ENCODE measurements at places on chromosomes 1 and 21. TPM values are rescaled to one million over a fixed set of nuclear protein-coding genes. Genes with fewer than 3 reads are reported as not detected.

The RNU1-1 gene
- 8,605 TPM for total RNA-seq

The CA14 gene
- total RNA-seq: 0.35 TPM

The NR0B2 gene
- total RNA-seq: 0.79 TPM

The TSHB gene
- total RNA-seq: not detected

The OR2T8 gene
- not detected for total RNA-seq

The ADPRS gene
- total RNA-seq: 26.9 TPM

The ALX3 gene
- not detected for total RNA-seq

The DLGAP3 gene
- 1.0 TPM for total RNA-seq

The SLAMF8 gene
- total RNA-seq: 12.0 TPM

The FCAMR gene
- 1.8 TPM for total RNA-seq

The NRAS gene
- 35.2 TPM for total RNA-seq

The KLHDC8A gene
- total RNA-seq: not detected

The ANKRD65 gene
- 5.2 TPM for total RNA-seq

The KLHDC7A gene
- total RNA-seq: 25.8 TPM

DNA sequence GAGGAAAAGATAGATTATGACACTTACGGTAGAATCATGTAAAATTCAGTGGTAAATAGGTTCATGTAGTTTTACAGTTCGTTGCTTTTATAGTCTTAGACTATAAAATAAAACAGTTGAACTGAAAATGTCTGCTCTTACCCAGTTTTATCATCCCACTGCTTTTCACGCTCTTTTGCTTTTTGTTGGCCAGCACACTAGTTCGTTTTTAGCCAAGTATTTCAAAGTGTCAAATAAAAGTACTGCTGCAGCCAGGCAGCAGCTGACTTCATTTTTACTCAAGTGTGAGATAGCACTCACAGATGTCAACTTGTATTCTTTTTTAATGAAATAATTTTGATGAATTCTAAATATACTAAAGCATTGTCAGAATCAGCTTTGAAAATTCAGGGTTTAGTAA is 18.5 kb upstream of the BTG3 start:
- no peak for DNase-seq

DNA sequence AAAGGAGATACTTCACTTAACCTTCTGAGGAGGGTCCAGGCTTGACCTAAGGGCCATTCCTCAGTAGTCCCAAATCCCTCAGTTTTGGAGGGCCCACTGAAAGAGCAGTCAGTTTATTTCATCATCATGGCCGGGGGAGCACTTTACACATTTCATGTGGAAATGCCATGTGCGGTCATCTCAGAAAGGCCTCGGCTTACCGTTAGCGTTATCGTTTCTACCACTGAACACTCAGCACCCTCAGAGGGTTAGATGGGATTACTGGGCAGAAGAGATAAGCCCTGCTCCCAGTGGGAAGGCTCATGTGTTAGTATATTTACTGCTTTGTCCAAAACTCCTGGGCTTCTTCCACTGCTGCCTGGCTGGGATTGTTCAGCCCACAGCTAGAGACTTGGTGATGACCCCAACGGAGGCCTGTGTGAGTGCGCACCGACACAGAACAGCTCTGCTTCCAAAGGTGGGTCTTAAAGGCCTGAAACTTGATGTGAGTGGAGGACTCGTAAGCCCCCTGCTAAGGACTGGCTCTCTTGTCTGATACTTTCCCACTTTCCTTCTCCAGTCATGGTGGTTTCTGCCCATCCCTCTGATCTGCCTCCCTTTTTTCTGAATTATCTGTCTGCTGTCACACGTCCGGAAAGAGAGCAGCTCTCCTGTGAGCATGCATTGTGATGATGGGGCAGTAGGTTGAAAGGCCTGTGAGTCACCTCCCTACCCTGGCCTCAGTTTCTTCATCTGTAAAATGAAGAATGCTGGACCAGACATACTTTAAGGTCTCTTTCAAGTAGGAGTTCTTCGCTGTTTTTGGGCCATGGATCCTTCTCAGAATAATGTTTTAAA is 284.5 kb downstream of the ASTN1 start:
- DNase-seq: no peak

DNA sequence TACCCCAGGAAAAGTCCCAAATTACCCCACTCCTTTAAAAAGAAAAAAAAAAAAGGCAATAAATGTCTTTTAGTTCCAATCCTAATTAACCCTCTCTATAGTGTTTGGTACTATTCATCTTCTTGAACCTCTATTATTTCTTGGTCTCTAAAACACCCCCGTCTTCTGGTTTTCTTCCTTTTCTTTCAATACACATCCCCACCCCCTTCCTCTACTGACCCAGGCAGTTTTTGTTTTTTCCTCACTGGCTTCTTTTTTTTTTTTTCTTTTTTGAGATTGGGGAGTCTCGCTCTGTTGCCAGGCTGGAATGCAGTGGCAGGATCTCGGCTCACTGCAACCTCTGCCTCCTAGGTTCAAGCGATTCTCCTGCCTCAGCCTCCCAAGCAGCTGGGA is 26.1 kb downstream of the EGLN1 start:
- DNase-seq: no peak

DNA sequence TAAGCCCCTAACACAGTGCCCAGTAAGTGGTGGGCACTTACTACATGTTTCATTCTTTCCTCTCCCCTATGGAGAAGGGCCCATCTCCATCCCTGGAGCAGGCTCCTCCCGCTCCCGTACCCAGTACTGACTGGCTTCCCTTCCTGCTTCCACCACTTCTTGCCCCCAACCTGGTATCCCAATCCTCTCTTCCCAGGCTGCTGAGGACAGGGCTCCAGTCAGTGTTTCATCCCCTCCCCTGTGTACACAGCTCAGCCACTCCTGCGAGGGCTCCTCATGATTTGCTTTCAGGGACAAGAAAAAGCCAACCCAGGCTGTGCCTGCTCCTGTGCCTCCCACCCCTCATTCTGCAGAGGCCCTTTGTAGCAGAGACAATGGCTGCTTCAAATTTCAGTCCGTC is 20.8 kb upstream of the ETV3 start:
- DNase-seq: no peak

DNA sequence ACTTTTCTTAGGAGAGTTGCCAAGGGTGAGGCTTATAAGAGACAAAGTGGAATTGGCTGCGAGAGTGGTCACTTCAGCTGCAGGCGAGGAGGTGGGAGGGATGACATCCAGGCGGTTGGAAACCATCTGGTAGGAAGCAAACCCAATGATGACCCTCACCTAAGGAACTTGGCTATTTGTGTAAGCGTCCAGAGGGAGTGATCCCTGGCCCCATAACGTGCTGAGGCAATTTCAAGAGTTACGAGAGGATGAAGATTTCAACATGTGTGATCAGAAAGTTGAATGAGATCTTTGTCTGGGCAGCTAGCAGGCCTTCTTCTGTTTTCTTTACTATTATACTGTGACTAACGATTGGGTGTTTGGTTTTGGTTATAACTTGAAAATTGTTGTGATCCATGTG is 102.7 kb upstream of the VANGL1 start:
- peak; percentile 38 for DNase-seq

DNA sequence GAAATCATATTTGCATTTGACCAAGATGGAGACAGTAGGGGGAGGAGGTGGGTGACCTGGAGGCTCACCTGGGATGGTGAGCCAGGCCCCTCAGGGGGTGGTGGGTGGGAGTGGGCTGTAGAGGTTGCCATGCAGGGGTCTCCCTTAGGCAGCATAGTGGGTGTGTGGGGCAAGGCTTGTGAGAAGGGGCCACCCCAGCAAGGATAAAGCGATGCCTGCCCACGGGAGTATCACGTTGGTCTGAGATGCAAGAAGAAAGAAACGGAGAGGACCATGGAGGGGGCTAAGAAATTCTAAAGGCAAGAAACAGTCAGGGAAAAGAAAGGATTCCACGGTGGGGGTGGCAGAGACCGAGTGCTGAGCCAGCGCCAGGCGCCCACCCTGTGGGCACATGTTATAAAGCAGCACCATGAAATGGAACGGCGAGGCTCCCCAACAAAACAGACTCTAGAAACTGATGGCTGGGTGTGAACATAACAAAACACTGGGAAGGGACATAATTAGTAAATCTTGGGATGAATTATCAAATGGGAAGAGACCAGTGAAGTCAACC is 11.7 kb upstream of the C2CD2 start:
- DNase-seq: no peak

GRCh38 chr1:170254371-170254770 is 108.6 kb downstream of the NTMT2 start:
- DNase-seq: no peak

DNA sequence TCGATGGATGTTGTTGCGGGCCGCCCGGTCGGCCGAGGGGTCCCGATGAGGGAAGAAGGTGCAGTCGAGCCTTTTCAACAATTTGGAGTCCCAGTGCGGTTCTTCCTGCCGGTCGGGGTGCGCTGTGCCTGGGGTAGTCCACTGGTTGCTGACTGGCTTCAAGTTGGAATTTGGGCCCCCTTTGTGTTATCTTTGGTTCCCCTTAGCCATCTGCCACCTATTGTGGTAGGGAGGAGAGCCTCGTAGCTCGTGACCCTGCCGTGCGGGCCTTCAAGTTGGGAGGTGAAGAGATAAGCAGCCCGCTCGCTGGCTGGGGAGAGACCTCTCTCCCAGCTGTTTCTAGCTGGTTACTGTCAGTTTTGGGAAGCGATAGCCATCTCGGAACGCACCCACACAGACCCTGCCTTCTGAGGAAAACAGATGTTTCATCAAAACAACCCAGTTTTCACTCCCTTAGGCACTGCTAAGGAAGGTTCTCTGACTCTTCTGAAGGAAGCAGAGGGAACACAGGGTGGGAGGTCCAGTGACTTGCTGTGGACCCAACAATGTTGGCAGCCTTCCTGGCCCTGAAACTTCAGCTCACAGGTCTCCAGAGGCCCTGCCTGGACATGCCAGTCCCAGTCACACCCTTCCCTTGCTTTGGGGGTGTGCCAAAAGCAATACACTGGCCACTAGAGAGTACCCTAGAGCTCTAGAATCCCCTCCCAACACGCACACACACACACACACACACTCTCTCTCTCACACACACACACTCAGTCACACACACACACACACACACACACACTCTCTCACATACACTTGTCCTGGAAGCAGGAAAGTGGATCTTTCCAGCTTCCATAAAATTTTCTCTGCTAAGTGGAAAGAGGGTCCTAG is 1.0 kb downstream of the BTG2 start:
- DNase-seq: peak; percentile 79

DNA sequence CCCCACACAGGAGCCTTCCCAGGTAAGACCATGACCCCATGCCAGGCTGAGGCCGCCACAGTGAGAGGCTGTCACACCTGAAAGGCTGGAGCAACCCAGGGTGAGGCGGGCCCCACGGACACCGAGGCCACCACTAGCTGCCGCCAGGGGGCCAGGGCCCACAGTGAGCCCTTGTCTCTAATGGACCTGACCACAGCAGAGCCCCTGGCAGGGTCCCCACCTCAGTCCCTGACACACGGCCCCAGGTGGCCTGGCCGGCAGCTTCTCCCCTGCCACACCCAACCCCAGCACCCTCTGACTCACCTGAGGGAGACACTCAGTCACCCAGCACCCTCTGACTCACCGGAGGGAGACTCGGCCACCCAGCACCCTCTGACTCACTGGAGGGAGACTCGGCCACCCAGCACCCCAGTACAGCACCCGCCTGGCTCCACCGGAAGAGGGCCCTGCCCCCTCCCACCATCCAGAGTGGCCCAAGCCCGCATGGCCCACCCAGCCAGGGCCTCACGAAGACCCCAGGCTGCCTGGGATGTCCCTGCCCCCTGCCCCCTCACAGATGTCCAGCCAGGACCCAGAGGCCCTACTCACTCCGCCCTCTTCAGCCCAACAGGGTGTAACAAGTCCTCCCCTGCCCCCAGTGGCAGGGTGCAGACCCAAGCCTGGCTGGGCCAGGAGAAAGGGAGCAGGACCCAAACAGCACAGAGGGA is 4.4 kb downstream of the DVL1 start:
- DNase-seq: no peak

DNA sequence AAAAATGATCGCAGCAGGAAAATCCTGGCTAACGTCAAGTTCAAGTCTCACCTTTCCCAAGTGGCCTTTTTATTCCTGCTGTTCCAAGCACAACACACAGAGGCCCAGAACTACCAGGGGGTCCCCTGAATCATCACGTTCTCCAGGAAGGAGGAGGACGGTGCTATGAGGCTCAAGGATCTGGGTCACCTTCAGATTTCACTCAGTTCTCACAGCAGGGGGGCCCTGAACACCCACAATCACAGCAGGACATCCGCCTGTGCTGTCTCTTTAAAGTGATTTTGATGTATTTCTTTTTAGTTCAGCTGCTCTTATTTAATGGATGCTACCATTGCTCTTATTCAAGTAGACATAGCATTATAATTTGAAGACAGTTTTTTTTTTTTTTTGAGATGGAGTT is 173.4 kb downstream of the HUNK start:
- DNase-seq: no peak

- DNase-seq: peak; percentile 33
Observed at GRCh38 chr1:26861889-26862378, 1.0 kb upstream of the SFN start.

- DNase-seq: no peak
Observed at GRCh38 chr1:19563324-19564097, 78.2 kb upstream of the CAPZB start.

- no peak for DNase-seq
Observed at GRCh38 chr1:54385727-54386022, 20.5 kb downstream of the SSBP3 start.

GRCh38 chr21:35048183-35048601 is 910 bp downstream of the RUNX1 start:
- no peak for DNase-seq

- DNase-seq: no peak
Observed at GRCh38 chr1:15411593-15412137, 2.0 kb downstream of the EFHD2 start.

DNA sequence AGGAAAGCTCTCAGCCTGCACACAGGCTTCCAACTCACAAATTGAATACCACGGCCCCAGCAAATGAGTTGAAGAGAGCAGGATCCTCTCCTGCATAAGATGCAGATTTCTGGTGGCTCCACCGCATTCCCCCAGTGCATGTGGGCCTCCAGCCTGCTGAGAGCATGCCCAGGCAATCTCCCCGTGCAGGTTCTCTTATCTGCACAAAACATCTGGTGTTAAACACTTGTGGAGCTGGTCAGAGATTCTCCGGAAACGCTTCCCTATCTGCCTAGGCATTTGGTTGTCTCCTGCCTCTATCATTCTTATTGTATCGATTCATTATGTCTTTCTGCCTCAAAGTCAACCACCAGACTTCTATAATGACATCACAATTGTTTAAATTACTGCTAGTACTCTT is 1349.0 kb upstream of the B3GALT2 start:
- peak; percentile 9 for DNase-seq

GRCh38 chr1:39047374-39048229 is 21.5 kb downstream of the NDUFS5 start:
- no peak for DNase-seq

- no peak for DNase-seq
Observed at GRCh38 chr1:67013573-67013972, 40.4 kb downstream of the SLC35D1 start.

GRCh38 chr1:166119471-166119965 is 47.3 kb downstream of the FAM78B start:
- DNase-seq: no peak

DNA sequence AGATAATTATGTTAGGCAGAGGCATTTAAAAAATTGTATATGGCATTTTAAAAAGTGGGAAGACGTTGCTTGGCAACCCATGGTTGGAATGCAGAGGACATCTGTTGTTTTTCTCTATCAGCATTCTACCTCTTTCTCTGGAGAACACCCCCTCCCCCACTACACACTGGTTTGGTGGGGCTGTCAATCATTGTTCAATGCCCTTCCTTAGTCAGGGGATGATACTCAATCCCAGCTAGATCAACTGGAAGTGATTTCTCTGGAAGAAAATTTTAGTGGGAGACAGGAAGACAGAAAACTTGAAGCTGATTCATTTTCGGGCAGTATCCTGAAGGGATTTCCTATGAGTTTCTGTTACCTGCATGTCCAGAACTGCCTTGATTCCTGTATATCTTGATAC is 35.7 kb upstream of the CAP1 start:
- DNase-seq: no peak

Measured in kidney (tissue), 22 donors.